Stimulated activated CD4-positive, alpha-beta T cell treated with anti-CD3 and anti-CD28 coated beads, Interleukin-15, amount 100 ng/mL, for 48 hours (primary cell): ENCODE measurements at places on chromosomes 4 and X.

- DNase-seq: no peak
These were observed 496.6 kb downstream of the STIM2 start for GRCh38 chr4:27357283-27357682.

GRCh38 chr4:15034071-15034764, 31.9 kb downstream of the CPEB2 start:
- no peak for DNase-seq

DNA sequence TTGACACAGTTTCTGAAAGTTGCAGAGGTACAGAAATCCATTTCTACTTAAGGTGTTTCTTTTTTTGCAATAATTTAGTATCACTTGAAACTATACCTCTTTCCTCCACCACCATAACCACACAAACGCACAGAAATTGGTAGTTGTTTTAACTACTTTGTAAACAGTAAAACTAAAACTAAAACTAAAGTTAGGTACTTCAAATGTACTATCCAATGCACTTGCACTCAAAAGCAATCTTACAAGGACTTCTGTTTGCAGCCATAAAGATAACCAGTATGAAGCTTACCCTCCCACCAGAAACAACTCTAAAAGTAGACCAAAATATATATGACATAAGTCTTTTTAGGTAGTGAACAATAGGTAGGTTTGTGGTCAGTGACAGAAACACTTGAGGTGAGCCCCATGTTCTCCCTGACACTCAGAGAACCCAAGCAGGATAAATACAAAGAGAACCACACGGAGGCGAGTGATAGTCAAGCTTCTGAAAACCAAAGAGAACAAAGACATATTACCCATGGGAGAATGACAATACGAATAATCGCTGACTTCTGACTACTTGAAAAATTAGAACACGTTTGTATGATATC, 72.2 kb upstream of the VBP1 start:
- no peak for DNase-seq

GRCh38 chrX:15107367-15107988, 162.4 kb downstream of the ASB9 start:
- DNase-seq: no peak

GRCh38 chrX:110213183-110213582, 104.7 kb downstream of the AMMECR1 start:
- no peak for DNase-seq

DNA sequence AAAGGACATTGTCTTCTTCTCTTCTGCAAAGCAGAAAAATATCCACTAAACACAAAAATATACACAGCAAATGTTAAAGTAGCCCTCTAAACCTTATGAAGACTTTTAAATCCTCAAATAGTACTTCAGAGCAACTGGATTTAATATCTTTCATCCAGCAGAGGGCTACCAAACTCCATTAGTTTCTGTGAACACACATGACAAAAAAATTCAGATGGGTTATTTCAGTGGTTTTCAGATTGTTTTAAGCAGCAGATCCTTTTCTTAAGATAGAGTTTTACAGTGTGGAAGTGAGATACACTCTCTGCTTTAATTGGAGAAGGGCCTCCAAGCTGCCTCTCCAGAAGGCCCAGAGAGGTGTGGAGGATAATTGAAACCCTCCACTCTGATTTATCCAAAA, 56.7 kb downstream of the ANK2 start:
- no peak for DNase-seq

DNA sequence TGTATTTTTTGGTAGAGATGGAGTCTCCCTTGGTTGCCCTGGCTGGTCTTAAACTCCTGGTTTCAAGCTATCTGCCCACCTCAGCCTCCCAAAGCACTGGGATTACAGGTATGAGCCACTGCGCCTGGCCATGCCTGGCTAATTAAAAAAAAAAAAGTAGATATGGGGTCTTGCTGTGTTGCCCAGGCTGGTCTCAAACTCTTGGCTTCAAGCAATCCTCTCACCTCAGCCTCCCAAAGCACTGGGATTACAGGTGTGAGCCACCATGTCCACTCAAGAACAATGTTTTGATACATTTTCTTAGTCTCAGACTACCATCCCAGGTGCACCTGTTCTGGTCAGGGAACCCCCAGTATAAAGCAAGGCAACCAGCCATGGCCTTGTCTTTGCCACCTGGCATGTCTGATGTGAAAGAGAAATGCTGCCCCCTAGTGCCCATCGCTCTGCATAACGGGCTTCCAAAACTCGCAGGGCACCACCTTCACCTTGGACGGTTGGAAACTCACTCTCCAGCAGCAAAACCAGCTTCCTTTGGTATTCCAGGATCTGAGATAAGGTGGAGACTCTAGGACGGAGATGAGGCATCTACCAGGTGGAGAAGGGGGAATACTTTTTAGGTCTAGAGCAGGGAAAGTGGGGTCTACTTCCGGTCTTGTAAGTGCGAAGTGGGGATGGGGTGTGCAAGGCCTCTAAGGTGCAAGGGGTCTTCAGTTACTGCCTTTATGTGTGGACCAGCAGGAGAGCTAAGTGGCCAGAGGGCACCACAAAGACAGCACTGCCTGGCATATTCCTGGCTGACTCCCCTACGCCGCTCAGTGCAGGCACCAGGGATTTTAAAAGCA, 47.7 kb upstream of the AFAP1 start:
- peak; percentile 52 for DNase-seq

DNA sequence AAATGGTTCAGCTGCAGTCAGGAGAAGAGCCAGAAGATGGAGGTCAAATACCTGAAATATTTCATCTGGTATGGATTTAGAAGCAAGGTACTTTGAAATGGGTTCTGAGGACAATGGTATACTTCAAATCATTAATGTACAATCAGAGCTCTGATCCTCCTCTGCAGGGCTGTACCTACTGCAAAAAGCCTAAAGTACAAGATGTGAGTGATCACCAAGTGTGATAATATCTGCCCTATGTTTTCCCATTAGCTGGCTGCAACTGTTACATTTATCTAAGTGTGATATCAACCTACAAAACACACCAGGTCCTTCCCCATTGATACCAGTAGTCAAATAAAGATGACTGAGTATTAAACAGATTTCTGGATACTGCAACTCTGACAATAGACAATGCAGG, 25.1 kb downstream of the HDX start:
- no peak for DNase-seq

GRCh38 chrX:34365471-34365870, 233.4 kb upstream of the FAM47A start:
- DNase-seq: no peak

DNA sequence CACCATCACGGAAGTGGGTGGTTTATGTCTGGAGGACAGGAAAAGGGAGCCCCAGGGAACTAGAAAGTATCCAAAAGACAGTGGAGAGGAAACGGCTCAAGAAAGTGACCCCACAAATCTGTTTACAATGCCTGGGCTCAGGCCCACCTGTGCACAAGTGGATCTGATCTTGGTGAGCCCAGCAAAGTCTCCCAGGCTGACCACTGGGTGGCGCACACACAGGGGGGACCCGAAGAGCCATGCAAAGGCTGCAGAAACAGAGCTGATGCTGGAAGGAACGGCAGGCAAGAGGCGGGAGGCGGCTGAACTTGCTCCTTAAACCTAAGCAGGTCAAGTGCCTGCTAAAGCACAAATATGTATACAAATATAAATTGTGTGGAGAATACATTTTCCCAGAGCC, 9.6 kb downstream of the HAUS7 start:
- DNase-seq: no peak

GRCh38 chrX:36626898-36627297, 381.3 kb upstream of the FAM47C start:
- no peak for DNase-seq

GRCh38 chr4:169619518-169619957, 840 bp upstream of the CLCN3 start:
- DNase-seq: no peak

GRCh38 chr4:104743215-104743653, 248.5 kb upstream of the CXXC4 start:
- DNase-seq: no peak

- DNase-seq: no peak
These were observed 222.6 kb upstream of the NEIL3 start for GRCh38 chr4:177087060-177087459.

DNA sequence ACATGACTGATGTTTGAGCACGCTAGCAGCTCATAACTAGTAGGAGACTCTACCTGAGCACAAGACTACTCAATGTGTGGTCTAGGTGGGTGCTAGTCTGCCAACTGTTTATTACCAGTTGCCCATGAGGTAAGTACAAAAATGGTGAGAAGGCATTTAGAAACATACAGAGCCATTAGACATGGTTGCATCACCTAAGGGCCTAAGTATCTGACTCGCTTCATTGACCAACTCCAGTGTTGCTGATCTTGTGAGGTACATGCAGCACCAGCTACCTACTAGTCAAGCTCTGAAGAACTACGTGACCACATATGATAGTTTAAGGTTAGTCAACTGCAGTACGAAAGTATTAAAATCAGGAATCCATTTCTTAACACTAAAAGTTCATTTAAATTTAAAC, 39.9 kb downstream of the APBB2 start:
- no peak for DNase-seq

- DNase-seq: no peak
These were observed 27.1 kb upstream of the IL15 start for GRCh38 chr4:141609243-141609642.

DNA sequence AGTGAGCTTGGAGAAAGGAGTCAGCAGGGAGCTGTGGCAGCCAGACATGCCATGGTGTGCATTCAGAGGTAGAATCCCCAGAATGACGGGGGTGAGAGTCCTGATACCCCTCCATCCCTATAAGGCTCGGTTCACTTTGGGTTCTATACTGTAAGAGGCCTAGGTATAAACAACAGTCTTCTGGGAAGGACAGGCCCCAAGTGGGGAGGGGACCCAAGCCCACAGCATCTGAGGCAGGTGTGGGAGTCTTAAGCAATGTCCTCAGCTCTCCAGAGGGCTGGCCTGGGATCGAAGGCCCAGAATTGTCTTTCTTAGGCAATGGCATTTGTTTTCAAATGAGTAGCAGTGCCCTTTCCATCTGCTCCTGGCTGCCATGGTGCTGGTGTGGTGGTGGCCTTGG, 50.2 kb upstream of the MAMLD1 start:
- no peak for DNase-seq

GRCh38 chrX:141455103-141455502, 129.4 kb downstream of the SPANXA1 start:
- no peak for DNase-seq

DNA sequence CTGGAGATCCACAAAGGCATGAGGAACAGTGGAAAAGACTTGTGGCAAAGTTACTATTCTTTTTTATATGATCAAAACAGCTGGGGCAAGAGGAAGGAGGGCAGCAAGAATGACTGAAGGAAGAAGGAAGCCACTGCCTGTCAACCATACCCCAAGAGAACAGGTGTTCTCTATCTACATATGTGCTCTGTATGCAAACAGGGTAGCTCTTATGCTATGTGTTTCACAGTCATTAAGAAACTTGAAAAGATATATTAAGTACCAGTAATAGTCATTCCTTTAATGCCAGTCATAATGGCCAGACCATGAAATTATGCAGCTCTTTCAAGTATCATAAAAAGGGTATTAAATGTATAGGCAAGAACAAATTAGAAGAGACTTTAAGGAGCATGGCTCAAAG, 363.9 kb downstream of the KLHL13 start:
- DNase-seq: no peak

DNA sequence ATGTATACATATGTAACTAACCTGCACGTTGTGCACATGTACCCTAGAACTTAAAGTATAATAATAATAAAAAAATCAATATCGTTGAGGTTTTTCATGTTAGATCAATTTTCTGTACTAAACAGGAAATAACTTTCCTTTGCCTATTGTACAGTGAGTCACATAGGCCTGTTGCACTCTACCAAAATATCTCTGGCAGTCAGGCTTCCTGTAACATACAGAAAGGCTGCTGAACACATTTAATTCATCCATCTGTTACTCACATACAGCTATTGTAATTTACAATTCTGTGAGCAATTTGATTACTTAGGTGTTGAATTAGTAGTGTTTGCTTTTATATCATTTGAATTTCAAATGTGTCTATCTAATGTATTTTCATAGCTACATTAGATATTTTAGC, 427.8 kb downstream of the TMA16 start:
- DNase-seq: no peak

DNA sequence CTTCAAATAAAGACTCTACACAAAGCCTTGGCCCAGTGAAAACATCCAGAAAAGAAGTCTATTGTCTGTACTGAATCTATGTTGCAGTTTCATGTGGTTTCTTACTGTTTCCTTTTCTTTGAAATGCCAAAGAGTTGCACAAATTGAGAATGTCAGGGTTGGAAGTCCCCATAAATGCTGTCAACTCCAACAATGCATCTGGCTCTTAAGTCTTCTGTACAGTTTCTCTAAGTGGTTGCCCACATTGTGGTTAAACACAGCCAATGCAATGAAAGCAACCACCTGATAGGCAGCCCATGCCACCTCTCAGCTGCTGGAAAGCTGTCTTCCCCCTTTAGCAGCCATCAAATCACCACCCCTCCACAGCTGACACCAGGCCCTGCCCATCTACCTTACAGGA, 67.2 kb upstream of the C1GALT1C1 start:
- DNase-seq: no peak

DNA sequence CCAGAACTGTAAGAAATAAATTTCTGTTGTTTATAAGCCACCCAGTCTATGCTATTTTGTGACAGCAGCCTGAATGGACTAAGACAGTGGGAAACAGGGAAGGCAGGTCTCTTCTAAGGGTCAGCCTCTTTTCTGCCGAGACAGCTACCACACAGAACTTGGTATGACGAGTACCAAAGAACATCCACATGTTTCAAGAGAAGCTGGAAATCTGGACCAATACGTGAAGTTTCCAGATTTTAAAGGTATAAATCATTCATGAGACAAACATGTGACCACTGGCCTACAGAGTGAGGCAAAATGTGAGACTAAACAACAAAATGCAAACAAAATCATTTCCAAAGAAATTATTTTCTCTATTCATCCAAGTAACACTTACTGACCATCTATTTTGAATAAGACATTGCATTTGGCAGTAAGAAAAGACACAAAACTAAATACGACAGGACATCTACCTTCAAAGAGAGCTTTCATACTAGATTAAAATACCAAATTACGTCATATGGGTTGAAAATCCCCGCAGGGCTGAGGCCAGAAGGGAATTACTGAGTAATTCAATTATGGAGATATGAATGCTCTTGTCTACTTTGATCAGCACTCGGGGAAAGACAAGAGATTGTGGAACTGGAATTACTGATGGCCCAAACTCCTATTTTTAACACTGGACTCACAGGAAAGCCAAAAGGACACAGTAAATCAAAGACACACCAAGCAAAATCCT, 7.2 kb downstream of the SCARB2 start:
- DNase-seq: no peak

DNA sequence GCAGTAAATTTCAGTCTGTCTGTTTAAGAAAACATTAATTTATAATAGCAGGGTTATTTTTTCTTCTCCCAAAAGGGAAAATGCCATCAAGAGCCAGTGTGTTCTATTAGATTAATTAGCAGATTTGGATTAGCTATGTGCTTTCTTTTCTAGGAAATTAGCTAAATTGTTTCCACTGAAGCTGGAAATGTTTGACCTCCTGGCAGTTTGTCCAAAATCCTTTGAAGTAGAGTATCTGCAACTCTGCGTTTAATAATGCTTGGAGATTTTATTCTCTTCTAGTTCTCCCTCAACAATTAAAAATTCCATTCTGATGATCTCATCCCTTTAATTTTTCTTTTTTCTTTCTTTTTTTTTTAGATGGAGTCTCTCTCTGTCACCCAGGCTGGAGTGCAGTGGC, 27.1 kb upstream of the HOPX start:
- DNase-seq: no peak
